Lower leg skin (tissue), 4 donors: ENCODE measurements at places on chromosomes 2 and 18.

DNA sequence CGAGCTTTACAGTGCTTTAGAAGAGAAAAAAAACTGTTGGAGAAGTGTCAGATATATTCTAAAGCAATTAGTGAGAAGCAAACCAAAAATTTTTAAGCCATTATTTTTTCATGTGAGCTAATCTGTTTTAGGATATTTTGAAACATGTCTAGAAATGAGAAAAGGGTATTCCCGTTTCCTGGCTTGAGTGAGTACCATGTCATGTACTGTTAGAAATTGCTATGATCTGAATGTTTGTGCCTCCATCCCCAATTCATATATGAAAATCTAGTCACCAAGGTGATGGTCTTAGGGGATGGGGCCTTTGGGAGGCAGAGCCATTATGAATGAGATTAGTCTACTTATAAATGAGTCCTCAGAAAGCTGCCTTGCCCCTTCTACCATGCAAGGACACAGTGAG, 493.3 kb upstream of the GCFC2 start:
- no peak for DNase-seq

- DNase-seq = peak; percentile 92
These were observed 54.7 kb downstream of the EMILIN2 start for GRCh38 chr18:2901423-2901985.

- DNase-seq = peak; percentile 53
These were observed 9.4 kb upstream of the SIX3 start for GRCh38 chr2:44932079-44932478.

DNA sequence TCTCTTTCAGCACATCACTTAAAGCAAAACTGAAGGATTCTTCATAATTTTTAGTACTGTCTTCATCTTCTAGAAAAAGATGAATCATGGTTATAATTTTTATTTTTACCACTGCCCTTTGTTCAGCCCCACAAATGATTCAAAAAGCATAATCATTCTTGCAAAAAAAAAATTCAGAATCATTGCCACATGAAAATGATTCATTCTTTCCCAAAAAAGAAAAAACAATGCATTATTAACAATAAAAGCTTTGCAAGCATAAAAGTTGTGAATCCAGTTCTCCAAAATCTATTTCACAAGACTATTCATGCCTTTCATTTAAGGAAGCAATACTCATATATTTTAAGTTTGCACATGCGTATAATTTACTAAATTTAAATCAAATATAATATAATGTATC, 204.8 kb downstream of the RBM43 start:
- DNase-seq = no peak

GRCh38 chr2:25293958-25294562, 47.7 kb downstream of the DNMT3A start:
- DNase-seq = no peak

- no peak for DNase-seq
These were observed 69.0 kb upstream of the DSG1 start for GRCh38 chr18:31248783-31249521.

GRCh38 chr2:45964223-45964841, 312.9 kb downstream of the PRKCE start:
- DNase-seq = peak; percentile 94
